Activated CD8-positive, alpha-beta T cell treated with anti-CD3 and anti-CD28 coated beads, Interleukin-2, amount 10 ng/mL, durations not matched to agents 7 days and 5 days (primary cell): ENCODE measurements at places on chromosomes 7 and 10. TPM values are rescaled to one million over a fixed set of nuclear protein-coding genes. Genes with fewer than 3 reads are reported as not detected.

Gene SHLD2
- total RNA-seq = 34.2 TPM

Gene PPP1R3C
- not detected for total RNA-seq

Gene GRID2IP
- total RNA-seq = 0.21 TPM

Gene PTPRZ1
- total RNA-seq = not detected

Gene SLC39A12
- not detected for total RNA-seq

Gene LYZL2
- not detected for total RNA-seq

Gene HOXA11
- total RNA-seq = not detected

Gene CACNB2
- not detected for total RNA-seq

Gene AASS
- total RNA-seq = 0.26 TPM

Gene TNRC18
- 46.1 TPM for total RNA-seq

Gene CRTAC1
- not detected for total RNA-seq

Gene NKX1-2
- not detected for total RNA-seq

Gene FAM25G
- not detected for total RNA-seq

Gene ACTL6B
- total RNA-seq = not detected

Gene RBP3
- total RNA-seq = not detected

Gene DRGX
- not detected for total RNA-seq

Gene LRIT1
- not detected for total RNA-seq

Gene VPS37D
- 0.16 TPM for total RNA-seq

Gene ZPBP
- total RNA-seq = not detected

Gene HTR7
- total RNA-seq = not detected
